NCI-H1436 treated with DMSO at 0.1 percent for 48 hours (cell line): ENCODE measurements at places on chromosomes 1 and 21.

GRCh38 chr1:202162047-202162417 lies 1.6 kb upstream of the PTPN7 start:
- DNase-seq: no peak

DNA sequence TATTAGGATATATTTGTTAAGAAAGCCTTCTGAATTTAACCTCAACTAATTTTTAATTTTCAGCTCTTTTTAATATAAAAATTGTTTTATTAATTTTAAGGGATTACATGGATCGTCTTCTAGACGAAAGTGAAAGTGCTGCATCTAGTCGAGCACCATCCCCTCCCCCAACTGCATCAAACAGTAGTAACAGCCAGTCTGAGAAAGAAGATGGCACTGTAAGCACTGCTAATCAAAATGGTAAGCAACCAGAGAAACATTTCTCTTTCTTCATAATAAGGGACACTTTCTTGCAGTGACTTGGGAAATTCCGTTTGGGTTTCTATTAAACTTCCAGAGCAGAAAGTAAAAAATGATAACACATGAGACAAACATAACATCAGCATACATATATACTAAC lies 56.9 kb downstream of the MIER1 start:
- no peak for DNase-seq

DNA sequence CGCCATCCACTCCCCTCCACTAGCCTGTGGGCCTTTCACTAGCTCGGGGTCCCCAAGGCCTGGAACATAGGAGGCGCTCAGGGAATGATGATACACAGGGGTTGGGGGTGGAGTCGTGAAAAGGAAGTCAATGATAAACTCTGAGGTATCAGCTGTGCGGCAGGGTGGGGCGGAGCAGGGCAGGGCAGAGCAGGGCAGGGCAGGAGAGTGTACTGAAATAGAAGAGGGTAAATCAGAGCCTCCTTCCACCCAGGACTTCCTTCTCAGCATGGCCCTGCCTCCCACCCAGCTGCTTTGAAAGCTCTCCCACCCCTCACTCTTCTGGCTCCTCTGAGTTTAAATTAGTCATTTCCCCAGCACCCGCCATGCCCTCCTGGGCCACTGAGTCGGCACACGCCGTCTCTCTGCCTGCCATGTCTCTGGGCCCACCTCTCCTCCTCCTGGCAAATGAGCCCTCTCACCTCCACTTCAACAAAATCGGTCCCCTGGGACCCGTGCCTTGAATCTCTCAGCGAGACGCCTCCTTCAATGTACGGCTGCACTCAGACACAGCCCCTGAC lies 16.9 kb downstream of the CAPZB start:
- DNase-seq: no peak

DNA sequence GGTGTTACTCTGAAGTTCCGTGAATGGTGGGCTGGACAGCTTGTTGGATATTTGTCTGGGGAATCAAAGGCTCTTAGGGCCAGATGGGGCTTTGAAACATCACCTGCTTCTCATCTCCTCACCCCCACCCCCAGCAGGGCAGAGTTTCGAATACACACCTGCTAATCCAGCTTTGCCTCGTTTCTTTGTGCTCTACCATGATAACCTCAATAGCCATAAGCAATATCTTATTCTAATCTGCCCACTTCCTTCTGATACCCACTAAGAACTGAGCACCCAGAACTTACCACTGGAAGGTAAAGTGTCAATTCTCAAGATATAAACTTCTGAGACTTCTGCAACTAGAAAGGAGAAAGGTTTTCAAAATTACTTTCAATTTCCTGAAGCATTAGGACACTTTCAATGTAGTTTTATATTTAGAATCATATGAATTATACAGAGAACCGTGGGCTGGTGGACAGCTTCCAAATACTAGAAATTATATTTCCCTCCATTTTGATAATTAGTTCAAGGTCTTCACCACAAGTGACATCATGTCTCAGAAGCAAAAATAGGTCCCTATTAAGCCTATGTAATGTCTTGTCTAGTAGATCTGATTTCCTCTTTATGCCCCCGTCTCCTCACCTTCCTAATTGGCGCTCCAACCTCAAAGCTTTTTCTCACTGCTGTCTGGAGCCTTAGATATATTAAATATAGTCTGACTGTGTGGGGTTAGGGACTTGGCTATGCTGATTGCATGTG lies 64.4 kb upstream of the NEK2 start:
- no peak for DNase-seq

DNA sequence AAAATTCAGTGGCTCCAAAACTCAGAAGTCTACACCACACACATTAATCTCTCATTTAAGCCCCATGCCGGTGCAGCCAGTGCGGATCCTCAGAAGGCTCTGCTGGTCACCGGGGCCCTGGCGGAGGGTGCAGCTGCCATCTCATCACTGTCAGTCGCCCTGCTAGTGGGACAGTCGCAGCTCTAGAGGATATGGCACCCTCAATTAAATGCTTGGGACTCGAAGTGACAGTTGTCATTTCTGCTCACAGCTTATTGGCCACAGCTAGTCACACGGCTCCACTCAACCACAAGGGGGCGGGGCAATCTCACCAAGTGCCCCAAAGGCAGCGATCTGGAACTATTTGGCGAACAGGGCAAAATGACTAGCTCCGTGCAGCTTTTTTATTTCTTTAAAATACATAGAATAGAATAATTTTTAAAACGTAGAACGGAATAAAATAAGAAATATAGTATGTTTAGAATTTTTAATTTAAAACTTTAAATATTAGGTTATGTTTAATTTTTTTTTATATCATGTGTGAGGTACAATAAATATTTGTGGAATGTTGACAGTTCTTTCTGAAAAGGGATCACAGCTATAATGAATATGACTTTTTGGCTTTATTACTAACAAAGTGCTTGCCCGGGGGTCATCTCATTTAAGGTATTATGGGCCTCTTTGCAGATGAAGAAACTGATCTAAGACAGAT lies 8.0 kb upstream of the MAN1C1 start:
- DNase-seq: peak; percentile 39

DNA sequence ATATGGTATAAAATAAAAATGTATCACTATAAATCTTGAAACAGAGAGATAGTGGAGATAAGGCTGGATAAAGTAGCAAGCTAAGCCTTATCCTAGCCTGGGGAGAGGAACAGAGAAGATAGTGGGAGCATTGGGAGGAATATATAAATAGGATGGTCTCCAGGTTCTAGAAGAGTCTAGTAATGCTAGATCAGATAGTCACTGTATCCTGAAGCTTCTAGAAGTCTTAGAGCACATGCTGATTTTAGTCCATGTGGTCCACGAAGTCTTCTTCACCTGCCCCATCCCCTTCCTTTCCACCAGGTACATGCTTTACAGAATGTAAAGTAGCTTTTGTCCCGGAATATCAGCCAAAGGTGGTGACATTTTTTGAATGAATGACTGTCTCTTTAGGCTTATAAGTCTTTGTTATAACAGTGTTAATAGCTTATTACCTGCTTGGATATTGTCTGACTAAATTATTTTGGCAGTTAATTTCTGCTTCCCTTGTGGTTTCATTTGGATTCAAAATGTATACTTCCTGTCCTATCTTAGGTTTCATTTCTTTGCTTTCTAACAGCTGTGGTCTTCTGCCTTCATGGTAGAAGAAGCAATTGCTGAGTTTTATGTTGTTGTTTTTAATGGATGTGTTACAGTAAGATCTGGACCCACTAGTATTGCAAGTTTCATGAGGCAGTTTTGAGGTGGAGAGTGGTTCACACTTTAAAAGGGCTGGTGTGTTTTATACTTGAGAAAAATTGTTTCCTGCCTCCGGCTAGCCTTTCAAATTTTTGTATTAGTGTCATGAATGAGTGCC lies 5.9 kb downstream of the SMG7 start:
- no peak for DNase-seq

GRCh38 chr1:192943108-192943507 lies 116.1 kb downstream of the UCHL5 start:
- no peak for DNase-seq
